ENCODE measurements at places on chromosomes 12 and 14. TPM values are rescaled to one million over a fixed set of nuclear protein-coding genes. Genes with fewer than 3 reads are reported as not detected.

The TRIM9 gene
- total RNA-seq: 0.30 TPM

The RHOJ gene
- total RNA-seq: not detected

The LALBA gene
- total RNA-seq: not detected

The DPPA3 gene
- total RNA-seq: not detected

The IRAK3 gene
- total RNA-seq: 0.70 TPM

The NUP37 gene
- total RNA-seq: 32.2 TPM

The STAT6 gene
- 74.7 TPM for total RNA-seq

The MRPS35 gene
- 78.6 TPM for total RNA-seq

The SYNE2 gene
- total RNA-seq: 22.1 TPM

The M6PR gene
- 88.7 TPM for total RNA-seq

The MSRB3 gene
- 8.3 TPM for total RNA-seq

The BCL2L2 gene
- 25.6 TPM for total RNA-seq

The TAS2R10 gene
- total RNA-seq: 0.31 TPM

The NTN4 gene
- 27.5 TPM for total RNA-seq

The GLIPR1L2 gene
- 0.47 TPM for total RNA-seq

The PRIMA1 gene
- not detected for total RNA-seq

The KERA gene
- total RNA-seq: not detected

The KLRG1 gene
- 1.4 TPM for total RNA-seq

The TAS2R13 gene
- not detected for total RNA-seq

The IFNG gene
- not detected for total RNA-seq

The TMEM63C gene
- total RNA-seq: 1.9 TPM

The METTL3 gene
- 29.0 TPM for total RNA-seq
